ENCODE measurements at places on chromosomes 12 and 14.

DNA sequence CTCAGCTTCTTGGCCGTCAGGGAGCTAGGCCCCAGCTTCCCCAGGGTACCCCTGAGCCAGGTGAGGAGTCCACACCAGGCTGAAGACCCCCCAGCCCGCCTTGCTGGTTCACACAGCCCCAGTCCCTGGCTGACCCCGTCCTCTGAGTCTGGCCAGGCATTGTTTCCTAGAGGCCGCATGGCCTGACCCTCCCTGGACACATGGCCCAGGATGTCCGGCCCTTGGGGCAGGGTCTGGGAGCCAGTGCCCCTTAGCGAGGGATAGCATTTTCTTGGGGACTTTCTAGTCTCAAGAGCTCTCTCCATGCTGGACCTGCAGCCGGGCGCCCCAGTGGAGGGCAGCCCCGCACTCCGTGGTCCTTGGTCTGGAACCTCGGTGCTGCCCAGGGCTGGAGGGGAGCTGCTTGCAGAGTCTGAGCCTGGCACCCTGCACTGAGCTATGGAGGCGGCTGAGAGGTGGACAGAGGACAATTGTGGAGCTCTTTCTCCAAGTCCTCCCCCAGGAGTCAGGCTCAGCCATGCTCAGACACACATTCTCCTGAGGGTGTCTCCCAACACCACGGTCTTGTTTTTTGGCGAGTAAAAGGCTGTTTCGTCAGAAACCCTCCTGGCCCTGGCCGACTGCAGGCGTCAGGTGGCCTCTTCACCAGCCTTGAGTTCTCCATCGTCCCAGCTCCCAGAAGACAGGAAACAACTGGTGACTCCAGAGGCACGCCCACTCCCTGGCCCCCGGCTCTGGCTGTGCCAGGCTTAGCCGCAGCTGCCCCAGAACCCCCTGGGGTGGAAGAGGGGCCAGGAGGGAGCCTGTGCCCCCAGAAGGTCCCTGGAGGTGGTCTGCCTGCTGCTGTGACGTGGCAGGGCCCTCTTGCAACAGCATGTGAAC, 17.6 kb upstream of the CRIP2 start:
- DNase-seq, result no peak

GRCh38 chr14:26765768-26766520, 168.1 kb upstream of the NOVA1 start:
- peak; percentile 40 for DNase-seq

GRCh38 chr12:52307836-52308805, 13.1 kb downstream of the KRT83 start:
- DNase-seq, result peak; percentile 66

GRCh38 chr12:114697741-114698565, 14.0 kb upstream of the TBX3 start:
- no peak for DNase-seq

DNA sequence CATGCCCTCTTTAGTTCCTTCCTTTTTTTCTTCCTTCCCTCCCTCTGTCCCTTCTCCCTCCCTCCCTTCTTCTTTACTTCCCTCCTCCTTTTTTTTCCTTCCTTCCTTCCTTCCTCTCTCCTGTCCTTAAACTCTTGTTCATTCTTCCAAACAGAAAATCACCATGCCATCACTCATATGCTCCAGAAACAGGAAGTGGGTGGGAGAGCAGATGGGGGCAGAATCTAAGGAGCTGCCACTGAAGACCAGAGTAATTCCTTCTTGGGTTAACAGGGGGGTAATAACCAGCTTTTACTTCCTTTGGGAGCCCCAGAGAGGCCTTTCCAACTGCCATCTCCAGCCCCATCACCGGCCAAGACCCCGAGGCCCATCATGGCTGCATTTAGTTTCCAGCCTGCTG, 51.2 kb downstream of the SVOP start:
- DNase-seq, result no peak

GRCh38 chr12:4025181-4026019, 152.2 kb upstream of the PARP11 start:
- DNase-seq, result no peak

- no peak for DNase-seq
Observed at GRCh38 chr12:58850826-58851225, 69.5 kb downstream of the LRIG3 start.

DNA sequence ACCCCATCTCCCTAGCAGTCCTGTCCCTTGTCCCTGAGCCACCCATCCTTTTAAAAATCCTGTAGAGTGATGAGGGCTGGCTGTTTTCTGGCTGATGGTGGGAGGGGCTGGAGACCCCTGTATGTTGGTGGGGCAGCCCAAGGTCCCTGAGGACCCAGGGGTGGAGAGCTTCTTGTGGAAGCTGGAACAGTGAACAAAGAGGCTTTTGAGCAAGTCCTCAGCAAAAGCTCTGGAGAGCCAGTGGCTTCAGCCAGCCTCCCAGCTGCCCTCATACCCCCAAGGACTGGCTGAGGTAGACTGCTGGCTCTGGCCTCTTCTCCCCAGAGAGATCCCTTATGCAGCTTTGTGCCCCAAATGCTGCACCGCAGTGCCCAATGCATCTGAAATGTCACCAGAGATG, 29.2 kb upstream of the COL2A1 start:
- no peak for DNase-seq

GRCh38 chr12:50799908-50800307, 36.0 kb downstream of the ATF1 start:
- DNase-seq, result no peak

- DNase-seq, result no peak
Observed at GRCh38 chr14:73457041-73457923, 1.1 kb downstream of the NUMB start.

GRCh38 chr12:143964-144649, 69.8 kb downstream of the SLC6A12 start:
- peak; percentile 53 for DNase-seq

DNA sequence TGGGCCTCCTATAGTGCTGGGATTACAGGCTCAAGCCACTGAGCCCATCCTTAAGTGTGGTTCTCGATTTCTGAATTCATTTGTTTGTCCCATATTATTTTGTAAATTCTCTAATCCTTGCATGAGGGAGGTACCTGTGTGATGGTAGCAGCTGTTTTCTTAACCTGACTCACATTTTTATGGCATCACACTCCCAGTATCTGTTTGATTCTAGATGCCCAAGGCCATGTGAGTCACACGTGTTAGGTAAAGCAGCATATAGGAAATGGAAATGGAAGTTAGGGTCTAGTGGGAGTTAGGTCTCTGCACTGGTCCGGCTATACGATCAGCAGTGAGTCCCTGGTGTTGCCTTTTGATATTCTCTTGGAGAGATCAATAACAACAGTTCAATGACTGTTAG, 198.1 kb downstream of the ERC1 start:
- DNase-seq, result no peak

DNA sequence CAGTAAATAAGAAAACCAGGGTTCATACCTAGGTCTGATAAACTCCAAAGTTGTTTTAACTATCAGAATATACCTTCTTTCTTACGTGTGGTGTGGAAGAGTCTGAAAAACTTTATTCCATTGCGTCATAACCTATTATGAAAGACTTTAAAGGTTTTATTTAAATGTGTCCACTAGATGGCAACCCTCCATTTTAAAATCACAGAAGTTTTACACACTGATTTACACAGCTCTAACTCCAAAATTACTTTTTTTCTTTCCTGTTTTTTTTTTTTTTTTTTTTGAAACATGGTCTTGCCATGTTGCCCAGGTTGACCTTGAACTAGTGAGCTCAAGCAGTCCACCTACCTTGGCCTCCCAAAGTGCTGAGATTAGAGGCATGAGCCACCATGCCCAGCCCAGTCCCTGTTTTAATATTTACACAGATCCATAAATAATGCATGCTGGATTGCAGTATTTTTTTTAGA, 17.3 kb upstream of the TMPRSS12 start:
- peak; percentile 47 for DNase-seq

GRCh38 chr12:129631316-129631715, 272.5 kb downstream of the TMEM132D start:
- DNase-seq, result no peak

DNA sequence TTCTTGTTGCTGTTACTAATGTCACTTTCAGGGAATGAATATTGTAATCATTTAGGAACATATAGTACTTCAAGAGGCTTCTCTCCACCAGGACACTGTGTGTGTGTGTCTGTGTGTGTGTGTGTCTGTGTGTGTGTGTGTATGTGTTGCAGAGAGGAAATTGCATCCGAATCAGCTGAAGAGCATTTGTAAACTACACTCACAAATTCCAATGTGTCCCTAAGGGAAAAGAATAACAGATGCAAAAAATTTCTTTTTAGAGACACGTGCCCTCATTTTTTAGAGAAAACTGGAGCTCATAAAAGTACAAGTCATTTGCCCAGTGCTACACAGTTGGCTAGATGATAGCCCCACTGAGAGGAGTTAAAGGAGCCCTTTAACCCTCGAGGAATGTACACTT, 168.8 kb downstream of the ANO4 start:
- no peak for DNase-seq

- DNase-seq, result peak; percentile 8
Observed at GRCh38 chr12:101697930-101698799, 725 bp downstream of the CHPT1 start.

All from NCI-H774 (cell line).